Activated CD4-positive, alpha-beta T cell treated with anti-CD3 and anti-CD28 coated beads, Interleukin-2, Interleukin-4, amounts not matched to agents 100 ng/mL and 50 ng/mL, durations not matched to agents 16 hours and 8 hours (primary cell): ENCODE measurements at places on chromosomes 5 and 9.
A peak's percentile ranks its signal among the peaks of the same experiment; 100 is the strongest.

- no peak for DNase-seq
Measured at GRCh38 chr9:903886-904285, 62.4 kb downstream of the DMRT1 start.

DNA sequence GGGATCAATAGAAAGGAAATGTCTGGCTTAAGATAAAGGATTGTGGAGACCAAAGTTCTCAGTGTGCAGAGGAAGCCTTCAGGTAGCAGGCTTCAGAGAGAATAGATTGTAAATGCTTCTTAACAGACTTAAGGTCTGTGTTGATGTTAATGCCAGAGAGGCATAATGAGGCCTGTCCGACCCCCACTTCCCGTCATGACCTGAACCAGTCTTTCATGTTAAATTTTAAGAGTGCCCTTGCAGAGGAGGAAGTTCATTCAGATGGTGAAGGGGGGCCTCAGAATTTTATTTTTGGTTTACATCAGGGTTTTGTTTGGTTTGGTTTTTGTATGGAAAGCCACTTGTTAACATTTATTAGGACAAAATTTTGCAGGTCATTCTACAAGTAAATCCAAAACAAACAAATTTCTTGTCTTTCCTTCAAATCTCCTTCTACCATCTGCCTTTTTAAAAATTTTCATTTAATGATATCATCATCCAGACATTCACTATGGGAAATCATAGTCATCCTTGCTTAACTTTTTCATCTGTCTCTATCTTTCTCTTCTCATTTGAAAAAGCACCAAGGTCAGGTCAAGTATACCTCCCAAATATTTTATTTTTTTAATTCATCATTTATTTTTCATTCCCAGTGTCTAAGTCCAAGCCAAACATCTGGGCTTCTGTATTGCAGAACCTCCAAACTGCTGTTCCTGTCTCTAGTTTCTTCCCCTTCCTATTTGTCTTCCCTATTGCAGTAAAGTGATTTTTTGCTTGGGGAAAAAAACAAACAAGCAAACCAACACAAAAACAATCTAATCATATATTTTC, 6.9 kb upstream of the ABCA1 start:
- no peak for DNase-seq

DNA sequence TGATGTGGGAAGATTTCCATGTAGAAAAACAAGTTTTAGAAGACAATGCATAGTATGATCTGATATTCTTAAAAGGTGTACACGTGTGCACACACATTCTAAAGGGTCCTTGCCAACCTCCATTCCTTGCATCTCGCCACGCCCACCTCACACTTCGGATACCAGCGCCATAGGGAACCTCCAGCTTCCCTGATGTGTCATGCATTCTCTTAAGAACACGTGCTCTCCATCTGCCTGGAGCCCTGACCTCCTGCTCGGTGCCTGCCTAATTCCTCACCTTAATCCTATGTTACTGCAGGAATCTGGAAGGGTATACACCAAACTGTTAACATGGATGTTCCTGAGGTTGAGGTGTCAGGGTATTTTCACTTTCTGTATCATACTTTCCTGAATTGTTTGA, 63.1 kb downstream of the PTCD2 start:
- no peak for DNase-seq

GRCh38 chr5:133527311-133527710, 85.0 kb downstream of the FSTL4 start:
- DNase-seq = no peak

- DNase-seq = no peak
Measured at GRCh38 chr9:86924206-86924605, 23.1 kb downstream of the GAS1 start.

- no peak for DNase-seq
Measured at GRCh38 chr5:1291611-1292080, 3.2 kb downstream of the TERT start.

- no peak for DNase-seq
Measured at GRCh38 chr5:2186472-2187015, 303.8 kb upstream of the IRX4 start.

DNA sequence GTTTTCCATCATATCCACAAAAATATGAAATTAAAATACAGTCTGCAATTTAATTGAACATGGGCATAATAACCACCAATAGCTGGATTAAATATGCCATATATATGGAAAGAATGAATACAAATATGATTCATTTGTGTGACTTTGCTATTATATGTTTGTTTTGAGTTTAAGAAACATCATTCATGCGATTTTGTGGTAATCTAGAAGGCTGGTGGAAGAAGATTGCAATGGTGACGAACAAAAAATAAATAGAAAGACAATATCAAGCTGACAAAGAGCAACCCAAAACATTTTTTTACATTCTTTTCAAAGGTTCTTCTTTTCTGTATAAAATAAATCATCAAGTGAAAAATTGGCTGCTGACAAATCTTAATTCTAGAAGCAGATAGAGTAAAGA, 610.0 kb downstream of the MAT2B start:
- no peak for DNase-seq

- DNase-seq = no peak
Measured at GRCh38 chr9:86563936-86564335, 209.7 kb upstream of the TUT7 start.

- DNase-seq = no peak
Measured at GRCh38 chr9:116334546-116335150, 181.1 kb downstream of the PAPPA start.

DNA sequence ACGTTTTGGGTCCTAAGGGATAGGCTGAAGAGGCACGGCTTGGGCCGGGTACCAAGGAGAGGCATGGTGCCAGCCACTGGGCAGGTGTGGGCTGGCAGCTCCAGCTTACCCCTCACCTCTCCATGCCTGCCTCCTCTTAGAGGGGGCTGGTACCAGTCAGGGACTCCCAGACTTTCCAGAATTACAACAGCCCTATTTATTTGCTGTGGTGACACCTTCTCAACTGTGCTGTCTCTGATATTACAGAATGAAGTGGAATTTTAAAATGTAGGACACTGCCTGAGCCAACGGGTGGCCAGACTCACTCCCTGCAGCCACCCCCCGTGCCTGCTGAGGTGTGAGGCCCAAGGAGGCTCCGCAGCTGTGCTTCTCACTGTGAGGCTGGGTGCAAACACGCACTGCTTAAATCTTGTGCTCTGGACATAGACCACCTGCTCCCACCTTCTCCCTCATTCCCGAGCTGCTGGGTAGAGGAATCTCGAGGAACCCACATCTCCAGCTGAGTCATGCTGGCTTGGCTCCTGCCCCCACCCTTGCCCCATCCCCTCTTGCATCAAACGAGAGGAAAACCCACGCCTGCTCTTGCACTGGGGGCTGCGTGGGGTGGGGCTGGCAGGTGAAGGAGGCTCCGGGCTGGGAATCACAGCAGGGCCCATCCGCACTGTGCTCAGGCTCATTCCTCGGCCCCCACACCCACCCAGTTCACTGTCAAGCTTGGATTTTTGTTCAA, 47.9 kb downstream of the PRRT1B start:
- DNase-seq = no peak

GRCh38 chr9:103261951-103262350, 266.8 kb downstream of the CYLC2 start:
- DNase-seq = no peak

- no peak for DNase-seq
Measured at GRCh38 chr5:71905834-71906711, 187.0 kb downstream of the CARTPT start.

GRCh38 chr9:37220971-37221370, 100.6 kb downstream of the ZCCHC7 start:
- DNase-seq = no peak

GRCh38 chr5:180652771-180653170, 3.4 kb upstream of the FLT4 start:
- DNase-seq = no peak

GRCh38 chr5:35908228-35908627, 30.2 kb downstream of the CAPSL start:
- DNase-seq = no peak

DNA sequence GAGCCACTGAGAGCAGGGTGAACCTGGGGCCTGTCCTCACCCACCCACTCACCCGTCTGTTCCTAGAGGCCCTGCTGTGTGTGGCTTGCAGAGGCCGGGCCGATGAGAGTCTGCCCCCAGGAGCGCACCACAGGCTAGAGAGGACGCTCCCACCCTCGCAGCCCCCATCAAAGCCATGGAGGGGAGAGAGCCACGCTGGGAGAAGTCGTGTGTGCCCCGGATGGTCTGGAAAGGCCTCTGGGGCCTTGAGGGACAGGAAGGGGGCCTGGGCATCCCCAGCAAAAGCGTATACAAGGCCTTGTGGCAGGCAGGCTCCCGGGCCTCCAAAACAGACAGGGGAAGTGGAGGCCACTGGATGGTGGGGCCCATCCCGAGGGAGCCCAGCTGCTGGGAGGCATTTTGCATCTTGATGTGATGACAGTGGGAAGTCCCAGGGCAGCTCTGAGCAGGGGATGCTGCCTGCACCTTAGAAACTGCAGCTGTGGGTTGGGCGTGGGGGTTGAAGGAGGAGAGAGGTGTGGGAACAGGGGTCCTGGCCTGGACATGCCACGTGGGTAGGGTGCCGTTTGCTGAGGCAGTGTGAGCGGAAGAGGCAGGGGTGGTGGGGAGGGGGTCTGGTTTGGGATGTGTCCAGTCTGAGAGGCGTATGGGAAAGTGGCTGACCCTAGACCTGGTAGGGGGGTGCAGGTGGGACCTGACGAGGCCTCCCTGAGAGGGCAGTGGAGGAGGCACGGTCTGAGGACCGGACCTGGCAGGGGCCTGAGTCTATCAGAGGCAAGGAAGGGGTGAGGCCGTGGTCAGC, 43.0 kb upstream of the NOTCH1 start:
- DNase-seq = no peak

GRCh38 chr9:15310107-15310850, 3.3 kb upstream of the TTC39B start:
- DNase-seq = peak; percentile 36

GRCh38 chr5:168365581-168366081, 74.2 kb downstream of the WWC1 start:
- no peak for DNase-seq

- no peak for DNase-seq
Measured at GRCh38 chr9:125329978-125330377, 68.4 kb downstream of the GAPVD1 start.

GRCh38 chr5:158264264-158264663, 405.3 kb upstream of the CLINT1 start:
- no peak for DNase-seq

- DNase-seq = no peak
Measured at GRCh38 chr5:176542596-176543427, 5.6 kb upstream of the RNF44 start.

DNA sequence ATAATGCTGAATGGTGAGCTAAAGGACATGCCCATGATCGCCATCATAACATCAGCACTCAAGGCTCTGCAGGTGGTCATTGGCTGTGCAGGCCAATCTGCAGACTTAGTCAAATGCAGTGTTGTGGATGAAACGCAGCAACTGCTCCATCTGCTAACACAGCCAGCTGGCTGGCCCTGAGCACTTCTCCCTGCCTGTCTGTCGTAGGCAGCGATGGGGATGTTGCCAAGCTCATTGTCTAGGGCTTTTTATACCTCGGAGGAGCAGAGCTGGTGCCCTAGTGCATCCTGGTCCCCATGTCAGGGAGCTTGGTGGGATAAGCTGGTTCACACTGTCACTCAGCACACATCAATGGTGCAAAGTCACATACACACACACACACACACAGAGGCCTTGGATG, 189.4 kb downstream of the TENT4A start:
- DNase-seq = no peak

DNA sequence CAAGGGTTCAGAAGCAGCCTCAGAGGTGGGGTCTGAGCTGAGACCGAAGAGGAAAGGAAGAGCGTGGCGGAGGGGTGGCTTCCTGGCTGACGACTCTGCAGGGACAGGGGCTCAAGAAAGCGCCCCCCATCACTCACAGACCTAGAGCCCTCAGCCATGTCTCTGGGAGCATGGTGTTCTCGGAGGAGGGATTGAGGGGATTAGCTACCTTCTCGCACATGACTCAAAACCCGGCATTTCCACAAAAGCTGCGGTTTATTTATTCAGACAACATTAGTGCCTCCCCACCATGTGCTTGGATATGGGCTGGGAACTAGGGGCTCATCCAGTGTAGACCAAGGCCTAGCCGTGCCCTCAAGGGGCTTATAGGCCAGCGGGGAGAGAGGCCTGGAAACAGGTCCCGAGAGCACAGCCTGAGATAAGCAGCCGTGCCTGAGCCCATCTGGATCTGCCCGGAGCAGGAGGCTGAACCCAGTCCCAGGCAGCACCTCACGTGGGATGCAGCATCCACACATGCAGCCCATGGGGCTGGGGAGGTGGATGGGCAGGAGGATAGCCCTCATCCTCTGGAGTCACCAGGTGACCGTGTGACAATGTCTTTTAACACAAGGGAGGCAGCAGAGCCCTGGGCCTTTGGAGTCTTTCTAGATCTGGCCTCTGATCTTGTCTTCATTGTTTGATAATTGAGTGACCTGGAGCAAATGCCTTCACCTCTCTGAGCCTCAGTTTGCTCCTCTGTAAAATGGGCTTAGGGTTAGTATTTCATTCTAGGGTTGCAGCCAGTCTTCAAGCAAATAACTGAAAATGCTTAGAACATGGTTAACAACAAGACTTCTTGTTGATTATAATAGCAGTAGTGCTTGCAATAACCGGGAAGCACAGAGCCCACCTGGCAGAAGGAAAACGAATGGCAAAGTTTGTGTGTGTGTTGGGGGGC, 878 bp upstream of the HMCN2 start:
- DNase-seq = no peak

GRCh38 chr5:78008356-78008967, 232.3 kb upstream of the TBCA start:
- DNase-seq = peak; percentile 10

- no peak for DNase-seq
Measured at GRCh38 chr5:157648275-157648990, 3.8 kb downstream of the SOX30 start.

- no peak for DNase-seq
Measured at GRCh38 chr9:90098408-90098807, 493.6 kb downstream of the GADD45G start.

DNA sequence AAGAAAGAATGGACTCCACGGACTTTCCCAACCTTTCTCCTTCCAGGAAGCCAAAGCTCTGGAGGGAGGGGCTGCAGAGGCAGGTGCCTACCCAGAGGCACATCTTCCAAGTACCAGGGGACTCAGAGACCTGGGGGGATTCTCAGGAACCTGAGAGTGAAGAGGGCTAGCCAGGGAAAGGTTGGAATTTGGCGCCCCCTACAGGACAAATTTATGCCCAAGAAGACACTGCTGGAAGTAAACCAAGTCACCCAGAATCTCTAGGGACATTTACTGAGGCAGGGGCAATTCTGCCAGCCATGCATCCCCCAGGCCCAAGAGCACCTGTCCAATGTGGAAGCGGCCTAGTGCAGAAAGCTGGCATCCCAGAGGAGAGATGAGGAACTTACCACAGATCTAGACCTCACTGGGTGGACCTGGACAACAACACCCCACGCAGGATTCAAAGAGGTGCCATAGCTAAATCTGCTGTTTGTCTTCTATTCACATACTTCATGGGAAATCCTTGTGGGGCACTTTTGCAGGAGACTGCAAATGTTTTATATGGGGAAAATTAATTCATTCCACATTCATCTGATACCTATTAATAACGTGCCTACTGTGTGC, 25.9 kb upstream of the IDNK start:
- peak; percentile 49 for DNase-seq

- DNase-seq = no peak
Measured at GRCh38 chr9:117076571-117077290, 338.1 kb downstream of the ASTN2 start.
